ENCODE measurements at places on chromosomes 1 and 21.
A peak's percentile ranks its signal among the peaks of the same experiment; 100 is the strongest.

DNA sequence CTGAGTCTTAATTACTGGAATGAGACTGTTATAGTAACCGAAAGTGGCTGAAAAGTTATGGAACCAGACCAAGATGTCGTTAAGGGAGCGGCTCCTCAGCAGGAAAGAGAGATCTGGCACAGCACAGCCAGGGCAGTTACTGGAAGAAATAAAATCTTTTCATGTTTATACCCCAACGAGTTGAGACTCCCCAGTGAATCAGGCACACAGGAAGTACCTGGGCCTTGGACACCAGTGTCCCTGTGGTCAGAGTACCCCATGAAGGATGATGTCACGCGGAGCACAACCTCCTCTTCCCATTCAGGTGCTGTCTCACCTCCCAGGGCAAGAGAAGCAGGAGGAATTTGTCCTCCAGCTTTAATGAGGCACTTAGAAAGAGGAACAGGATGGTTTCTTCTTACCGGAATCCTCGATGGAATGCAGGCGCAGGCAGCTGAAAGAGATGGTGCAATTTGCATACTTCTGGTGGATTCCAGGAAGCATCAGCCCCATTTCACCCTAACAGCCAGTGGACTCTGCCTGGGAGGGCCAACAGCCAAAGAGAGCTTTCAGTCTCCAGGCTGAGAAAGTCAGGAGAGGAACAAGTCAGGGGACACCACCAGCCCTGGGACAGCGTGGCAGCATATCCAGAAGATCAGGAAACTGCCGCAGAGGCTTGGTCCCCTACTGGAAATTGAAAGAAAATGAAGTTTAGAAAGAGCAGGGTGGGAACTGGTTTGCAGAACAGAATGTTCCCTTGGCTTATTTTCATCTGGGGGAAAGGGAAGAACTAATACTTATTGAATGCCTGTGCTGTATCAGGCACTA is 35.9 kb upstream of the CTTNBP2NL start:
- no peak for DNase-seq

DNA sequence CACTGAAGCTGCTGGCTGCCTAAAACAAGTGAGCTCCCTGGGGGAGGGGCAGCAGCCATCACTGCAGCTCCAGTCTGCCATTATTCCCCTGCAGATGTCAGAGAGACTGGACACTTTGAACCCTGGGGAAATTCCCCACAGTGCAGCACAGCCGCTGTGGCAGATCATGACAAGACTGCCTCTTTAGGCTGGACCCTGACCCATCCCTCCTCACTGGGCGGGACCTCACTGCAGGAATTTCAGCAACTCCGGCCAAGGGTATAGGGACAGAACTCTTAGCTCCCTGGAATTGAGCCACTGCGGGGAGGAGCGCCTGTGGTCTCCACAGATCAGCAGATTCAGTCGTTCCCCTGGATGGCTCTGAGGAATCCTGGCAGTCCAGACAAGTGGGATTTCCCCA is 964.6 kb downstream of the BRINP3 start:
- DNase-seq, result no peak

DNA sequence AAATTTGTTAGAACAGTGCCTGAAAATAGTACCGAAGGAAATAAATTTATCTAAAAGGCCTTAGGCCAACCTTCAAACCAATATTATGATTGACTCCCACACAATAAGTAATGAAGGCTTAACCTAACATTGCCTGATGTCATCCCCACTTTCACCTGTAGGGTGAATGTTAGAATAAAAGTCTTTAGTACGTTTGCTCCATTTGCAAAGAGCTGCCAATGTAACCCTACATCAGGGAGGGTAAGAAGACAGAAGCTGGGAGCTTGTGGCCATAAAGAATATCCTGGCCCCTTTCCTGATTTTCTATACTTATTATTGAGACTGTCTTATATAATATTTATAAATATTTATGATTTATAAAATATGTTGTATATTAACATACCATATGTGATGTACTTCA is 661.8 kb upstream of the CXADR start:
- DNase-seq, result no peak

- DNase-seq, result no peak
These were observed 26.5 kb upstream of the SLC35A3 start for GRCh38 chr1:99943223-99943794.

- DNase-seq, result no peak
These were observed 2.9 kb downstream of the EIF2D start for GRCh38 chr1:206609229-206609991.

DNA sequence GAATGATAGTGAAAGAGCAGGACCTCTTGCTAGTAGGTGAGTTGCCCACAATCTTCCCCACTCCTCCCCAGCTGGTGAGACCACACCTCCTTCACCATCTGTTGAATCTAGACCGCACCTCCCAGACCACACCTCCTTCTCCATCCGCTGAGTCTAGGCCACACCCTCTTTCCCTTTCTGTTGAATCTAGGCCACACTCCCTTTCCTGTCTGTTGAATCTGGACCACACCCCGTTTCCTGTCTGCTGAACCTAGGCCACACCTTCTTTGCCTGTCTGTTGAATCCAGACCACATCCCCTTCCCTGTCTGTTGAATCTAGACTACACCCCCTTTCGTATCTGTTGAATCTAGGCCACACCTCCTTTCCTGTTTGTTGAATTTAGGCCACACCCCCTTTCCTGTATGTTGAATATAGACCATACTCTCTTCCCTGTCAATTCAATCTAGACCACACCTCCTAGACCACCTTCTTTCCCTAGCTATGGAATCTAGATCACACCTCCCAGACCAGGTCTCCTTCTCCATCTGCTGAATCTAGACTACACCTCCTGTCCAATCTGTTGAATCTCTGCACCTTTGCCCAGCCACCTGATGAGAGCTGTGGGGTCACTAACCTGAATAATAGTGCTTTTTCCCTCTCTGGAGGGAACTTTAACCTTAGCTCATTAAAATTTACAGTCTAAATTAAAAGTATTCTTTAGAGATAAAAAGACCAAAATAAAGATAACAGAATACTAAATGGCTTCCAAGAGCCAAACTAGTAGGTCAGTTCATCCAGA is 116.3 kb downstream of the DAB1 start:
- peak; percentile 17 for DNase-seq

GRCh38 chr1:98104289-98104688 is 183.5 kb upstream of the DPYD start:
- DNase-seq, result no peak

- DNase-seq, result no peak
These were observed 100.0 kb upstream of the SLC25A33 start for GRCh38 chr1:9439074-9439761.

DNA sequence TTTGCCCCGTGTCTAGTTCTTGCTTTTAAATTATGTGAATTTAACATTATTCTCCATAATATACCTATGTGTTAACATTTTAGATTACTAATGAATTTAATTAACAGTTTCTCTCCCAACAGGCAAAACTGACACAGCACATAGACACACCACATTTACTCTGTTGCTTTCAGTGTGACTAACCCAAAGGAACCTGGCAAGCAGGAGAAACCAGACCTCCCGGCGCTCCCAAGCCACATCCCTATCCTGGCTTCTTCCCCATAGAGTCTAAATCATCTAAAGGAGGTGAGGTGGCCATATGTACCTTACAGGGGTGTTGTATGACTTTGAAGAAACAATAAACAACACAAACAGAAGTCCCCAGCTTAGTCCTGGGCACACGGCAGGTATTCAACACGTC is 69.2 kb downstream of the CAPZB start:
- DNase-seq, result no peak

DNA sequence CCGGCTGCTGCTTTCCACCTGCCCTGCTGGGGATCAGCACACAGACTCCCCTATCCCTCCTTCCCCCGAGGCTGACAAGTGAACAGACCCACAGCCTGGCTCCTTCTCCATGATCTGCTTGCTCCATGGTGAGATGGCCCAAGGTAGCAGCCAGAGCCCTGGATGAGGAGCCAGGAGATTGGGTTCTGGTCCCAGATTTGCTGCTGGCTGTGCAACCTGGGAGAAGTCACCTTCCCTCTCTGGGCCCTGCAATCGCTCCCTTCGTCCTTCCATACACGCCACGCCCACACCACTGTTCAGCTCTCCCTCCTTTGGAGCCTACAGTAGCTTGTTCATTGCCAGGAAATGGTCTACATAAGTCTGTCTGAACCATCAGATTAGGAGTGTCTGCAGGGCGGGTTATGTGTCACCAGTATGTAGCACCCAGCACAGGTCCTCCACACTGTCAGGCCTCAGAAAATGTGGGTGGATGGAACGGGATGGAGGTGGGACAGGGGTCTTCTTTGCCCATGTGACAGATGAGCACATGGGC is 9.2 kb upstream of the EPHA8 start:
- no peak for DNase-seq

- no peak for DNase-seq
These were observed 319.2 kb downstream of the NTNG1 start for GRCh38 chr1:107460035-107460434.

DNA sequence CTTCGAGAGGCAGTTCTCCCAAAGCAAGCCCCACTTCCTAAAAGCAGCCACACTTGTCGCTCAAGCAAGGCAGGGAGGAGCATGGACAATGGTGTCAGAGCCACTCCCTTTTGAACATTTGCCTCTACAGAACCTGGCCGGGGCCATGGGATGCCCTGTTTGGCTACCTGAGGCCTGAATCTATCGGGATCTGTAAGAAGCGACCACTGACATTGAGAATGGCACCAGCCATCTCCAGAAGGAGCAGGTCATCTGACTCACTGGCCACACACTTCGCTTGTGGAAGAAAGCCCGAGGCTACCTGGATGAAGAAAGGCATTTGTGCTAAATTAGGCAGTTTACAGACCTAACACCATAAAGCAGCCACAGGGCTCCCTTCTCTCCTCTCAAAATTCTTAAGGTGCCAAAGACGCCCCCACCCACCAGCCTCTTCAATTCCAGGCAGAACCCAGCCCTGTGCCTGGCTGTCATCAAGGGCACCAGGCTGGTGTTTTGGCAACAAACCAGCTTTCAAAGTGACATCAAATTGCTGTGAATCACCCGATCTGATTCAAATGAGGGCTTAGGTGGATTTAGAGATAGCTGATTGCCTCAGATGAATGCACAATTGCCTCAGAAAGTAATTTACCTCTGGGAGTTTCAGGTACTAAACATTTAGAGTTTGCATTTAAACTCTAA is 104.8 kb downstream of the ETS2 start:
- DNase-seq, result no peak

DNA sequence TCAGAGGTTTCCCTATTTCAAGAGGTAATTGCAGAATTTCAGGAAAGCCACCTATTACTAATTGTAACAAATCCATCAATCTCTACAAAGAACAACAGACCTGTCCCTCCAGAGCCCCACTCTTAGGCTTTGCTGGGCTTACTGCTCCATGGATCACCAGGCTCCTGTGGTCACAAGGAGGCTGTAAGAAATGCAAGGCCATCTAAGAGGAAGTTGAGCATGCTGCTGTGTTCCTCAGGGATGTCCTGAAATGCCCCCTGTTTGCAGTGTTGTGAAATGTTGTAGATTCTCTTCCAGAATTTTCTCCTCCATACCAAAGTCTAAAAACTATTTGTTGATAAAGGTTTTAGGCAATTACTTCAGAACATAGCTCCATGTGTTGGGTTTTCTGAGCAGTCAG is 24.4 kb upstream of the DUSP23 start:
- DNase-seq, result no peak

GRCh38 chr21:27796106-27796505 is 829.2 kb upstream of the ADAMTS5 start:
- no peak for DNase-seq

GRCh38 chr1:179313004-179313403 is 19.4 kb downstream of the SOAT1 start:
- no peak for DNase-seq

DNA sequence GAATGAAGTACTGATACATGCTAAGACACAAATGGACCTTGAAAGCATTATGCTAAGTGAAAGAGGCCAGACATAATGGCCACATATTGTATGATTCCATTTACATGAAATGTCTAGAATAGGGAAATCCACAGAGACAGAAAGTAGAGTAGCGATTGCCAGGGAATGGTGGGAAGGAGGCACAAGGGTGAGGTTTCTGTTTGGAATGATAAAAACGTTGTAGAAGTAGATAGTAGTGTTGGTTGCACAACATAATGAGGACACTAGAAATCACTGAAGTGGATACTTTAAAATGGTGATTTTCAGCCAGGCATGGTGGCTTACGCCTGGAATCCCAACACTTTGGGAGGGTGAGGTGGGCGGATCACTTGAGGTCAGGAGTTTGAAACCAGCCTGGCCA is 97.6 kb upstream of the VANGL1 start:
- DNase-seq, result no peak

GRCh38 chr1:180190091-180190490 is 35.4 kb downstream of the QSOX1 start:
- DNase-seq, result no peak

Measured in GM19239 (cell line).